ENCODE measurements at places on chromosomes 2 and 18.

DNA sequence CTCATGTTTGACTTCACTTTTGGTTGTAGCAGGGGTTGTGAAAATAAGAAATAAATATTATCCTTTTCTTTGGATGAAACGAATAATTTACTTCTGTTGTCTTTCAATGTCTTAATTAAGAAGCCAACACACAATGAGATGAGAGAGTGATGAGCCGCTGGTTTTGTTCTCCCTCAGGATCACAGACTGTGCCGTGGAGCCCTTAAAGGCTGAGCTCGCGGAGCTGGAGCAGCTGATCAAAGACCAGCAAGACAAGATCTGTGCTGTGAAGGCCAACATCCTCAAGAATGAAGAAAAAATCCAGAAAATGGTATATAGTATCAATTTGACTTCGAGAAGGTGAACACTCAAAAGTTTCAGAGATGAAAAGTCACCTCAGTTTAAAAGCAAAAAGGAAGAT, 28.1 kb upstream of the ASB1 start:
- DNase-seq, result no peak

- no peak for DNase-seq
Measured at GRCh38 chr2:55875434-55876135, 48.0 kb downstream of the EFEMP1 start.

DNA sequence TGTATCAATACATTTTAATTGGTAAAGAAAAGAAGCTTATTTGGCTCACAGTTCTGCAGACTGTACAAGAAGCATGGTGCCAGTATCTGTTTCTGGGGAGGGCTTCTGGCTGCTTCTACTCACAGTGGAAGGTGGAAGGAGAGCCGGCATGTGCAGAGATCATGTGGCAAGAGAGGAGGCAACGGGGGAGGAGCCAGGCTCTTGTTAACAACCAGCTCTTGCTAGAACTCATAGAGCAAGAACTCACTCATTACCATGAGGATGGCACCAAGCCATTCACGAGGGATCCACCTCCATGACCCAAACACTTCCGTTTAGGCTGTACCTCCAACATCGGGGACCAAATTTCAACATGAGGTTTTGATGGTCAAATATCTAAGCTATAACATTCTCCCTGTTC, 7.5 kb downstream of the PARD6G start:
- no peak for DNase-seq

DNA sequence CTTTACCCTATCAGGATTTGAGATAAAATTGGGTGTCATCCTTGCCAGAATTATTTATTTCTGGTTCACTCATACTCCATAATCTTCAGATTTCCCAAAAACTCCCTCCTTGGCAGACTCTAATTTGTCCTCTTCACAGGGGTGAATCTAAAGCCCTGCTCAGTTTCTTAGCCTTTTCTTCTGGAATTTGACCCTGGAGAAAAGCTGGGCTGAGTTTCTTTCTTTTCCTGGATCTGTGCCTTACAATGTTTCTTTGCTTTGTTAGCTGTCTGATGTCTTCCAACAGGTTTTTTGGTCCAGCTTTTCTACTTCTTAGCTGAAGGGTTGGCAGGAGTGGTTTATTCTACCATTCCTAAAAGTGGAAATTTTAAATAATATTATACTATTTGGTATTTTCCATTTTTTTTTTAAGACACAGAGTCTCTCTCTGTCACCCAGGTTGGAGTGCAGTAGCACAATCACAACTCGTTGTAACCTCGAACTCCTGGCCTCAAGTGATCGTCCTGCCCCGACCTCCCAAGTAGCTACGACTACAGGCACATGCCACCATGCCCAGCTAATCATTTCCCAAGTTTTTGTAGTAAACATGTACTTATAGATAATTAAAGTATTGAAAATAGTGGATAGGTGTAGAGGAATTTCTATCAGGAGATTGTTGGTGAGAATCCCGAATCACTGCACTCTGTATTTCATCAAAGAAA, 138.4 kb upstream of the TWIST2 start:
- no peak for DNase-seq

- DNase-seq, result no peak
Measured at GRCh38 chr2:30243231-30243630, 11.9 kb downstream of the LBH start.

DNA sequence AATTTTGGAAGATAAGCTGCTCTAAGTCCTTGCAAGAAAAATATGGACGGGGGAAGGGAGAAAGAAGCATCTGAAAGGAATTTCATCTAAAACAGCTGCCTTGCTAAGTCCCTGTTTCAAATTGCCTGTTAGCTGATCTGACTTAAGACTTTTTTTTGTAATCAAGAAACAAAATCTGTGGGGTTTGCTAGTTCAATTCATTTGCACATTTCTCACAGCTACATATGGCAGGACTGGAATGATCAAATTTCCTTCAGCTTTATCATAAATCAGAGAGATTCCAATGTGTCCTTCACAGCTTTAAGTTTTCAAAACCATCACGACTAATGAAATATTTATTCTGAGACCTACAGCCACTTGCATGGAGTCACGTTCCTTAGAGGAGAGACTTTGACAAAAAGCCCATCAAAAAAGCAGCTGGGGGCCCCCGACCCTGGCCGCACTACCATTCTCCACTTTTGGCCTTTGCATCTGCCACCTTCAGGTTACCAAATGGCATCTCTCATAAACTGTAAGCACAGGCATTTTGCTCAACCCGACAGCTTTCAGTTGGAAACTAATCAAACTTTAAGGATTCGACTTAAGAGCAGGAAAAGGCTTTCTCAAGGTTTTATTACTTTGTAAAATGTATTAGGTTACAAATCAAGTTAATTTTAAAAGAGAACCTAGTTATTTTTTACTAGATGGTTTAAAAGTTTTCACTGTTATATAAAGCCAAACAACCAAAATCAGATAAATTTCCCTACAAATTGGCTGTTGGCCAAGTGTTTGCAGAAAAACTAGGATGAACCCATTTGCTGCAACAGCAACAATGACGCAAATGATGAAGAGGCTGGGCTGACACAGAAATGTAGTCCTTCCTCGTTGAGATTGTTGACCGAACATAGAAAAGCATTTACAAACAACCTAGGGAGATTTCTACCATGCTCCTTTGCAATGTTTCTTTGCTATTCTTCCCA, 100.4 kb upstream of the RND3 start:
- no peak for DNase-seq

- no peak for DNase-seq
Measured at GRCh38 chr2:3659447-3660432, 1.7 kb downstream of the ALLC start.

- no peak for DNase-seq
Measured at GRCh38 chr2:33011941-33012340, 65.2 kb downstream of the LTBP1 start.

DNA sequence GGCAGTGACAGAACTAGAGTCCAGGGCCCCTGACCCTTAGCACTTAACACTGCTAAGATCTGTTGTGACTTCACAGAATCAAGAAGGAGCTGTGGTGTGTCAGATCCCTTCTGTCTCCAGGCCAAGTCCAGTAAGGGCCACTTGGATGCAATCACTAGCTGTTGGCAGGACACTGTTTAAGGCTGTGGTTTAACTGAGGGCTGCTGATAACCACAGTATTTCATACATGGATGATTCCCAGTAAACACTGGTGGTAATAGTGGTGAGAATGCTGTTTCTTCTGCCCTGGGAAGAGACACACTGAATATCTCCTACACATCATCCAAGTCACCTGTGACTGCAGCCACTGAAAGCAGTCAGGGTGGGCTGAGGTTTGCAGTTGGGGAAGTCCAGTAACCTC, 77.7 kb upstream of the FBXO11 start:
- DNase-seq, result no peak

- no peak for DNase-seq
Measured at GRCh38 chr18:37314534-37314933, 251.1 kb downstream of the CELF4 start.

GRCh38 chr2:59824314-59824713, 729.1 kb downstream of the BCL11A start:
- no peak for DNase-seq

DNA sequence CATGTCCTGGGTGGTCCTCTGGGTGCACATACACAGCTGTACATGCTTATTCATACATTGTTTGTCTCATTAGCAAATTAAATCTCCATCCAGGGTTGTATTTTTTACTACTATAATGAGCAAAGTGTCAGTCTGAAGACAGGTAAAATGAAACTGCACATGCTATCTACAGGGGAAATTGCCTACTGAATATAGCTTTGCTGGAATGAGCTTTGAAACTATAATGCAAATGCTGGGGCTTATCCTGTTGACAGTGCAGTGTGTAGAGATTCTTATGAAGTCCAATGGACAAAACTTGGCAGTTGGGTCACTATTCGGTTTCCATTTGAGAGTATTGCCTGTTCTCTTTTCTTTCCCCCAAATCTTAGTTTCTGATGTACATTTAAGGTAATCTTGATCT, 292.8 kb upstream of the LRP1B start:
- no peak for DNase-seq

- no peak for DNase-seq
Measured at GRCh38 chr2:54755641-54756326, 32.3 kb downstream of the EML6 start.

GRCh38 chr2:173571021-173571821, 216.5 kb downstream of the CDCA7 start:
- DNase-seq, result no peak

- DNase-seq, result peak; percentile 23
Measured at GRCh38 chr2:183035954-183036669, 2.1 kb downstream of the NCKAP1 start.

DNA sequence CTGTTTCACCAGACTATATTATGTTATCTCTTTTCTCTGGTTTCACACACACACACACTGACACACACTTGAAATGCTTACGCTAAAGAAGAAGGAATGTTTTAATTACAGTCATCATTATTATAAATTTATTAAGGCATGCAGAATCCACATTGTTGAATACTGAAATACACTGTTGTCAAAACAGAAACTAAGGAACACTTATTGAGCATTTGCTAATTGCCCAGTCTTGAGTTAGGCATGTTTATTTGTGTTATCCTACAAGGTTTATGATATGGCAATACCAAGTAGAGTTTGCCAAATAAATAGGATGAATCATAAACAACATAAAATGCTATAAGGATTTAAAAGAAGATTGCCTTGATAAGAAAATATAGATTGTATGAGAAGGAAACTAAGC, 917.0 kb upstream of the PIK3C3 start:
- no peak for DNase-seq

GRCh38 chr2:28354920-28355520, 37.6 kb upstream of the FOSL2 start:
- DNase-seq, result no peak
